ENCODE measurements at places on chromosomes 11 and 22.
A peak's percentile ranks its signal among the peaks of the same experiment; 100 is the strongest.

GRCh38 chr11:35539781-35540281 is 14.4 kb upstream of the PAMR1 start:
- DNase-seq: peak; percentile 48

DNA sequence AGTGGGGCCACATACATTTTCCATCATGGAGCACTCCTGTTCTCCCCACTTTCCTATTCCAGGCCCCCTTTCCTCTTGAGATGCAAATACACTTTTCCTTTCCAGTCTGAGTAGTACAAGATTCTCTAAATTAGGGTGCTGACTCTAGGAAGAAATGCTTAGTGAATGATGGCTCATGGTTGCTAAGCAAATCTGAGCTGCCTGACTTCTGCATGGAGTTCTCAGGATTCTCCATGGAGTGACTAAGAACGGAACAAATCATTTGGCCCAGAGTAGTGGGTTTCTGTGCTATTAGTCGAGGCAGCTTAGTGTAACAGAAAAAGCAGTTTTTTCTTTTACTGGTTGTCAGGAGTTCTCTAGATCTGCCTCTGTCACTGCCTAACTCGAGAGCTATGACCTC is 65.4 kb upstream of the NTM start:
- no peak for DNase-seq

GRCh38 chr11:44367452-44367851 is 57.5 kb upstream of the ALX4 start:
- no peak for DNase-seq

DNA sequence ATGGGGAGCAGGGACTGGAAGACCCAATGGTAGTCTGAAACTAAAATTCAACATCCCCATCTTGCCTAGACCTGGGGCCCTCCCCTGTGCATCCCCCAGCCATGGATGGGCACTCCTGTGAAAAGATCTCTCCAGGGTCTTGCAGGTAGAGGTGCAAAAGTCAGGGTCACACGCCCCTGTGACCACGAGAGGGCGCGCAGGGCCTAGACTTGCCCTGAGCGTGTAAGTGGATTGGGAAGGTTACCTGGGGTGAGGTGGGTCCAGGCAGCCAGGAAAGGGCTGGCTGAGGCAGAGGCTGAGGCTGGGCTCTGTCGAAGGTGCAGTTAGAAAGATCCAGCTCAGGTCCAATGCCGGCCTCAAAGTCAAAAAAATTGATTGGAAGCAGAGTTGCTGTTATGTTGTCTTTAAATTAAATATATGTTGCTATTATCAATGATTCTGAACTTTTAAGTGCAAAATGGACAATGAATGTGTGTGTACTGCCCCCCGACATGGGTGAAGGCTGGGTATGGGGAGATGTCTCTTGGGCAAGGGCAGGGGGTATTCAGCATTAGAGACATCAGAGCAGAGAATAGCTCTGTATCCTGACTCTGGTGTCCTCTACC is 4.8 kb upstream of the POU2F3 start:
- no peak for DNase-seq

GRCh38 chr11:133819114-133819513 is 26.2 kb downstream of the SPATA19 start:
- DNase-seq: no peak

GRCh38 chr11:109785714-109786113 is 307.5 kb upstream of the ZC3H12C start:
- DNase-seq: no peak

- DNase-seq: no peak
These were observed 132.4 kb downstream of the FAR1 start for GRCh38 chr11:13800901-13801300.

DNA sequence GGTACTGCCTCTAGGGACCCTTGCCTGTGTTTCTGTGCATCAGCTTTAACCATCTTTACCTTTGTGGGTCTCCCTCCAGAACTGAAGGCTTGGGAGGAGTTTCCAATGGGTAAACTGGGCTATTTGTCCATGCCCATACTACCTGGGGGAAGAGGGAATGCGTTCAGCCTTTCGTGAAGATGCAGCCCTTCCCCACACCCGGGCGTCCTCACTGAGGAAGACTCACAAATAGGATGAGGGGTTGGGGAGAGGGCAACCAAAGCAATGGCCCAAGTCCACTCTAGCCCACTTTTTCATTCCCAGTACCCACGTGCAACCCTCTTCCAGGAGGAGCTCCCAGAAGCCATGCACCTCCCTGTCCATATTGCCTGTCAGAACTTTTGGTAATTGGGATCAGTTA is 61.8 kb upstream of the ADA2 start:
- DNase-seq: no peak

DNA sequence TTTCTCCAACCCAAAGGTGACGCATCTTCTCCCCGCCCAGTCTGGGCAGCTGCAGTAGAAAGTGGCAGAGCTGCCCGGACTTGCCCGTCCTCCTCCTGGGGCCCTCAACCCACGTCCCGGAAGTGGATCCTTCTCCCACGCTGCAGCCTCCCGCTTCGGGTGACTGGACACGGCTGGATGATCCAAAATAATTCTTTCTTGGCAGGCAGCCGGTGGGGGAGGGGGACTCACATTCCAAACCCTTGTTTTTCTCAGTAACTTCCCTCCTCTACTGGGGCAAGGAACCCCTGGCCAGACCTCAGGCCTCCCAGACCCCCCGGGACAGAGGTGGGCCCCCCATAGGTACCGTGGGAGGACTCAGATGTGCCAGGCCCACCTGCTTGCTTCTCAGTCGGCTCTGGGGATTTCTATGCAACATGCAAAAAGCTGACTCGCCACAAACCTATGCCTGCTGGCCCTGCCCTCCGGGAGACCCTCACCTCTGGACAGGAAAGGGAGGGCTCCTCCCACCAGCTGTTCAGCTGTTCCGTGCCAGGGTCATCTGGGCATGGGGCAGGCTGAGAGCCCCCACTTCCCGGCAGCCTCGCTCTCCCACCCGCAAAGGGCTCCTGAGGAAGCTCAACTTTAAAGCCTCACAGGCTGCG is 1.4 kb downstream of the PLXNB2 start:
- peak; percentile 84 for DNase-seq

DNA sequence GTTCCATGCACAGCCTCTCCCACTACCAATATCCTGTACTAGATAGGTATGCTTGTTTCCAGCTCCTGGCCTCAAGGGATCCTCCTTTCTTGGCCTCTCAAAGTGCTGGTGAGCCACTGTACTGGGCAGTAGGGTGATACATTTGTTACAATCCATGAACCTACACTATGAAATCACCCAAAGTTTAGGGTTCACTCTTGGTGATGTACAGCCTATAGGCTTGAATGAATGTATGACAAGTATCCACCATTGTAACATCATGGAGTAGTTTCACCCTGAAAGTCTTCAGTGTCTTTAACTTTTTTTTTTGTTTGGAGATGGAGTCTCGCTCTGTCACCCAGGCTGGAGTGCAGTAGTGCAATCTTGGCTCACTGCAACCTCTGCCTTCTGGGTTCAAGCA is 31.8 kb downstream of the TRIOBP start:
- no peak for DNase-seq
